ENCODE measurements at places on chromosomes 6 and 20. TPM values are rescaled to one million over a fixed set of nuclear protein-coding genes. Genes with fewer than 3 reads are reported as not detected.

DNA sequence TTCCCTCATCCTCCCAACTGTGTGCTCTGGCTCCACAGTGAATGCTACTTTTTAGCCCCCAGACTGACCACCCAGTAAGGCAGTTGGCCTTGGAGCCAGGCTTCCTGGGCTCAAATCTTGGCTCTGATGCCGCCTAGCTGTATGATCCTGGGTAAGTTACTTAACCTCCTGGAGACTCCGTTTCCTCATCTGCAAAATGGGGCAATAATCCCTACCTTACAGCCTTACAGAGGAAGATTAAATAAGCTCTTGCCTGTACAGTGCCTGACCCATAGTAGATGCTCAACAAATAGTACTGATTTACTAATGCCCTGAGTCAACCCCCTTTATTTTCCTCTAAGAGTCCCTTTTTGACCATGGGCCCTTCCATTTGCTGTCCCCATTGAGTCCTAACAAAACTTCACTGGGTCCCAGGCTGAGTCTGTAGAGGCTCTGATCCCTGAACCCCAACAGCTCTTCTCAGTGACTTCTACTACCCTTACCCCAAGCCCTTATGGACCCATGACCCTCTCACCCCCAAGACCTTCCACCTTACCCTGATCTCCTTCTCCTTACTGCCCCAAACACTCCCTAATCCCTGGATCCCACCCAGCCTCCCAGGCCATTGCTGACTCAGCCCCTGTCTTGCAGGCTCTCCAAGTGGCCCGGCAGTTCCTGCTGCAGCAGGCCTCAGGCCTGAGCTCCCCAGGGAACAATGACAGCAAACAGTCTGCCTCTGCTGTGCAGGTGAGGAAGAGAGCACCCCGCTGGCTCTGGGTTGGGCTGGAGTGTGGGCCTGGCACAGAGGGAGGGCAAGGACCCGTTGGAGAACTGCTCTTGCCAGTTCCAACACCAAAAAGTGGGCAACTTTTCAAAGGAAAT is 31.4 kb downstream of the FOXP4 start:
- no peak for DNase-seq
- H3K4me3 ChIP-seq: no peak overlapping the region
- no peaks in the 10 kb centered on the region for H3K27me3 ChIP-seq

- no peak overlapping the region for H3K4me3 ChIP-seq
- DNase-seq: no peak
- no peak overlapping the region for H3K27ac ChIP-seq
- H3K27me3 ChIP-seq: no peaks in the 10 kb centered on the region
- no peaks in the 10 kb centered on the region for H3K4me1 ChIP-seq
Measured at GRCh38 chr6:21692721-21693120, 99.2 kb downstream of the SOX4 start.

- no peak overlapping the region for H3K27ac ChIP-seq
- H3K4me3 ChIP-seq: no peak overlapping the region
- H3K4me1 ChIP-seq: no peaks in the 10 kb centered on the region
- H3K27me3 ChIP-seq: no peaks in the 10 kb centered on the region
Measured at GRCh38 chr20:22729180-22729579, 144.8 kb upstream of the FOXA2 start.

DNA sequence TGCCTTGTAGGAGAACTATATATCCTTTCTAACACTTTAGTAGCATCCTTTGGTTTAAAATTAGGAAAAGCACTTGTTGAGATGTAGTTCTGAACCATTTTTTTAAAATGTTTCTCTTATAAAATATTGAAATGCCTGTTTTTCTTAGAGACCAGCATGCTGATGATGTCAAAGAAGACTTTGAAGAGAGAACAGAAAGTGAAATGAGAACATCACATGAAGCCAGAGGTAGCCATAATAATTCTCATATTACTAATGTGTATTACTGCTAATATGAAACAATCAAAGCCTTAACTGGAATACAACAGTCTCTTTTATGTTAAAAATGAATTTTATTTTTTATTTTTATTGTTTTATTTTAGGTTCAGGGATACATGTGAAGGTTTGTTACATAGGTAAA is 102.0 kb downstream of the SAMD3 start:
- no peak overlapping the region for H3K4me3 ChIP-seq
- H3K36me3 ChIP-seq: no peaks in the 10 kb centered on the region
- no peaks in the 10 kb centered on the region for H3K27me3 ChIP-seq
- peaks cover 3% of the 10 kb centered on the region for H3K4me1 ChIP-seq
- H3K27ac ChIP-seq: no peak overlapping the region

DNA sequence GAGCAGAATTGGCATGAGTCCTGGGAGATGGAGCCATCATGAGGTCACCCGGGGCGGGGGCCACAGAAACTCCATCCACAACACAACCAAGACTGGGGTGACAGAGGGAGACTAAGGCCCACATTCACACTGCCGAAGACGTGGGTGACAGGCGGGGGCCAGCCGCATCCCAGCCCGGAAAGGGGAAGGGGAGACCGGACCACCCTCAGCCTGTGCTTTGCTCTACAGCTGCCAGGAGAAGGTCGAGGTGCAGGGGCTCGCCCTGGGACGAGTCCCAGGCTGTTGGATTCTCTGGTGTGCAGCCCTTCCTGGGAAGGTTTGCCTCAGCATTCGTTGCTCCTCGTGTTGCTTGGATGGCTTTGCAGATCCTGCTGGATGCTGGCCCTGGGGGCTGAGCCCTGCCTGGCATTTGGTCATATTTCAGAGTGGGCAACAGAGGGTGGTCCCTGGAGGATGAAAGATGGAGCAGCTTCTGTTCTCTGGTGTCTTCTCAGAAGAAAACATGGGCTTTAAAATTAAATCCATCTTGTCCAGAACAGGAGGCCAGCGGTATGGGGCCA is 328.9 kb downstream of the TAF4 start:
- DNase-seq: no peak
- no peak overlapping the region for H3K27ac ChIP-seq
- no peaks in the 10 kb centered on the region for H3K27me3 ChIP-seq
- no peak overlapping the region for H3K4me3 ChIP-seq
- H3K36me3 ChIP-seq: no peaks in the 10 kb centered on the region

DNA sequence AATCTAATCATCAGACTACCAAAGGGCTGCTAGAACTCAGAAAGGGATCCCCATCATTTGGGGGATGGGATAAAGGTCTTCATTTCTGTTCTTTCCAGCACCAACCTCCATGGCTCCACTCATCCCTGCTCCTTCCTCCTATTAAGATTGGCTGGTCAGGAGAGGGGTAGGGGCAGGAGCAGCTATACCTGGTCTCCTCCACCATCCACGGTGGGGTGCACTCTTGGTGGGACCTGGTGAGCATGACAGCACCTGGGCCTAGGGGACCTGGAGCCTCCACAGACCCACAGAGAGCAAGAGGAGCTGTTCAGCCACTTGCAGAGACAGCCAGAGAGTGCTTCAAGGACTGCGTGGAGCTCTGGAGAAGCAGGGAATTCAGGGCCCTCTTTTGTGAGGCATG is 6.1 kb upstream of the ULBP2 start:
- no peak for DNase-seq
- H3K4me3 ChIP-seq: no peak overlapping the region
- peaks cover 76% of the 10 kb centered on the region for H3K27me3 ChIP-seq
- H3K4me1 ChIP-seq: peaks cover 24% of the 10 kb centered on the region

DNA sequence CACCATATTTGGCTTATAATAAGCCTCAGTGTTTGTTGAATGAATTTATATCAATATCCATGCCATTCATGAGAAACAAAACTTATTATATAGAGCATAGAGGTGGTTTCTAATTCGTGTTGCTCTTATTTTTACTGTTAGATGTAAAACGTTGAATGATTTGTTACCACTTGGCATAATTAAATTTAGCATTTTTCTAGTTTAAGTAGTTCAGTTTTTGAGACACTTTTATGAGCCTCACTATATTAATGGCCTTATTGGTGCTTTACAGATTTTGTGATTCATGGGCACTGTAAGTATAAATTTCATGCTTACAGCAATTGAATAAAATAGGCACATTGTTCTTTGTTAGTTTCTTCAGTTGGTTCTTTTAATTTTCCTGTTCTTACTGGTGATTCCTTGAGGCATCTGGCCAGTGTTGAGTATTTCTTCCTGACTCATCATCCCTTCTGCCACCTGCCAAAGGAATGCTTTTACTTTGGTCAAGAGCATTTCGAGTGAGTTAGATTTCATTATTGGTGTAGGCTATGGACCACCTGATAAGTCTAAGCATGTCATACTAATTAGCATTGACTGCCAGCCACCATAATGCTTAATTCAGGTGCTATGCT is 34.8 kb downstream of the CDKAL1 start:
- DNase-seq: no peak
- no peaks in the 10 kb centered on the region for H3K27me3 ChIP-seq
- H3K4me3 ChIP-seq: no peak overlapping the region
- H3K36me3 ChIP-seq: no peaks in the 10 kb centered on the region
- peaks cover 5% of the 10 kb centered on the region for H3K4me1 ChIP-seq
- no peak overlapping the region for H3K27ac ChIP-seq

- no peaks in the 10 kb centered on the region for H3K27me3 ChIP-seq
- no peak overlapping the region for H3K27ac ChIP-seq
- H3K36me3 ChIP-seq: no peaks in the 10 kb centered on the region
- H3K4me3 ChIP-seq: no peak overlapping the region
Measured at GRCh38 chr20:43022081-43022480, 167.6 kb downstream of the PTPRT start.

GRCh38 chr6:111642463-111643158 is 36.9 kb upstream of the TRAF3IP2 start:
- H3K36me3 ChIP-seq: no peaks in the 10 kb centered on the region
- no peaks in the 10 kb centered on the region for H3K27me3 ChIP-seq
- no peak for DNase-seq

GRCh38 chr6:79672631-79673111 is 41.5 kb downstream of the SH3BGRL2 start:
- no peak for DNase-seq
- H3K4me1 ChIP-seq: peaks cover 32% of the 10 kb centered on the region
- H3K27me3 ChIP-seq: no peaks in the 10 kb centered on the region
- no peak overlapping the region for H3K4me3 ChIP-seq
- H3K36me3 ChIP-seq: no peaks in the 10 kb centered on the region

DNA sequence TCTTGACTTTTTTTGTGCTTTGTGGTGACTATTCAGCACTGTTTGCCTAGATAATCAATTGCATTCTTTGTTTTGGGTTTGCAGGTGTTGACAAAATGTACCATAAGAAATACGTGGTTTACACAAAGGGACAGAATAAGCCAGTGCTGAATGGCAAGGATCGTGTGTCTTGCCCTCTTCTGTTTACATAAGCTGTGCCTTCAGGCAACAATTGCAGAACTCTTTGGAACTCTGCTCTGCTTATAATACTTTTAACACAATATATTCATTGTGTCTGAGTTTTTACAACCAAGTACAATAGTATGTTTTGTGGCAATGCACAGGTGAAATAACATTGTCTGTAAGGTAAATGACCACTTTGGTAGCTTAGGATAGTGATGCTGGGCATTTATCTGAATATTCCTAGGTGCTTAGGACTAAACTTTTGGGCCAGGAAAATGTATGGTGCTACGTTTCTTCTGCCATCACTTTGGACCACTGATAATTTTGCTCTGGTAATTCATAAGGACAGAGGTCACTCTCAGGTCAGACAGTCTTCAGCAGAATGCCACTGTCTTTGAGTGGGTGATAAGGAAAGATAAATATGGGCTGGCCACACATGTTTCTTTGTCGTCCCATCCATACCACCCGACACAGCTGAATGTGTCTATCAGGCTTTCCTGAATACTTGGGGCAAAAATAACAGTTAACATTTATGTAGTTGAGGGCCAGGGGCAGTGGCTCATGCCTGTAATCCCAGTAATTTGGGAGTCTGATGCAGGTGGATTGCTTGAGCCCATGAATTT is 344.6 kb upstream of the IMPG1 start:
- no peak for DNase-seq
- H3K27ac ChIP-seq: no peak overlapping the region
- no peaks in the 10 kb centered on the region for H3K27me3 ChIP-seq
- H3K4me3 ChIP-seq: no peak overlapping the region

DNA sequence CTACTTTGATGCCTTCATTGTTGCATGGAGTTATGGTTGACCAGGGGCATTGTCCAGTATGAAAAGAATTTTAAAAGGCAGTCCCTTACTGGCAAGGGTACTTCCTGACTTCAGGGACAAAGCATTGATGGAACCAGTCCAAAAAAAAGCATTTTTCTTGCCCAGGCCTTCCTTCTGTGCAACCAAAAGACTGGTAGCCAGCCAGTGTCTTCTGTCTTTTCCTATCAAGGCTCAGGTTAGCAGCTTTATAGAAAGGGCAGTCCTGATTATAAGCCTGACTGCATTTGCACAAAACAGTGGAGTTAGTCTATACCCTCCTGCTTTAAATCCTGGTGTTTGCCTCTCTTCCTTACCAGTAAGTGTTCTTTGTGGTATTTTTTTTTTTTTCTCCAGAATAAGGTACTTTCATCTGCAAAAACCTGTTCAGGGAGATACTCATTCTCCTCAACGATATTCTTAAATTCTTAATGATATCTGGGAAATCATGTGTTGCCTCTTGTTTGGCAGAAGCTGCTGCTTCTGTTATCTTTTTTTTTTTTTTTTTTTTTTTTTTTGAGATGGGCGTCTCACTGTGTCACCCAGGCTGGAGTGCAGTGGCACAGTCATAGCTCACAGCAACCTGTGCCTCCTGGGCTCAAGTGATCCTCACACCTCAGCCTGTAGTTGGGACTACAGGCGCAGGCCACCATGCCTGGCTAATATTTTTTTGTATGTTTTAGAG is 33.9 kb downstream of the SCAF8 start:
- no peak for DNase-seq
- H3K27me3 ChIP-seq: no peaks in the 10 kb centered on the region
- H3K27ac ChIP-seq: no peak overlapping the region
- no peaks in the 10 kb centered on the region for H3K36me3 ChIP-seq
- H3K4me1 ChIP-seq: peaks cover 71% of the 10 kb centered on the region

GRCh38 chr6:134379076-134379475 is 61.2 kb upstream of the SGK1 start:
- peaks cover 13% of the 10 kb centered on the region for H3K4me1 ChIP-seq
- H3K4me3 ChIP-seq: no peak overlapping the region
- no peak for DNase-seq
- H3K27me3 ChIP-seq: no peaks in the 10 kb centered on the region

- no peak for DNase-seq
- no peaks in the 10 kb centered on the region for H3K27me3 ChIP-seq
- H3K27ac ChIP-seq: no peak overlapping the region
- no peaks in the 10 kb centered on the region for H3K36me3 ChIP-seq
- no peak overlapping the region for H3K4me3 ChIP-seq
Measured at GRCh38 chr6:158848490-158848895, 29.3 kb upstream of the EZR start.

- H3K27me3 ChIP-seq: no peaks in the 10 kb centered on the region
- H3K27ac ChIP-seq: no peak overlapping the region
- H3K4me1 ChIP-seq: no peaks in the 10 kb centered on the region
- no peak for DNase-seq
- no peaks in the 10 kb centered on the region for H3K36me3 ChIP-seq
Measured at GRCh38 chr6:79544939-79545450, 7.8 kb upstream of the LCA5 start.

DNA sequence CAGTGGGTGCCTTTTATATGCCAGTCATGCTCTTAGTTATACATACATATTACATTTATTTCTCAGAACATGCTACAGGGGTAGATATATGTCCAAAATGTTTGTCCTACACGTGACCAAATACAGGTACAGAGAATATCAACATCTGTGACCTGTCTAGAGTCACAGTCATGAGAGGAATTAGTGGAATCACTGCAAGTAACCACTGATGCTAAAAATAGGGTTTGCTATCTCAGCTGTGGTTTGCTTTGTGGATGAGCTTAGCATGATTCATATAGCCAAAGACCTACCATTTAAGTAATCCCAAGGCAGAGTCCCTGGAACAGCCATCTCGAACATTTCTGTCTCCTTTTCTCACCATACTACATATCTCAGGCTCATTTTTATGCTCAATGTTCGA is 32.3 kb downstream of the GSTA3 start:
- H3K4me3 ChIP-seq: no peak overlapping the region
- no peaks in the 10 kb centered on the region for H3K36me3 ChIP-seq
- H3K27ac ChIP-seq: no peak overlapping the region
- DNase-seq: no peak
- no peaks in the 10 kb centered on the region for H3K4me1 ChIP-seq
- H3K27me3 ChIP-seq: peaks cover 3% of the 10 kb centered on the region

The PAX1 gene
- not detected for total RNA-seq

The MYCT1 gene
- not detected for total RNA-seq

The KPNA5 gene
- 13.5 TPM for total RNA-seq
